ENCODE measurements at places on chromosomes 2 and 18.

- DNase-seq: no peak
Measured at GRCh38 chr2:38666556-38666910, 619 bp downstream of the GALM start.

GRCh38 chr18:27017901-27018500, 152.5 kb upstream of the AQP4 start:
- DNase-seq: no peak

GRCh38 chr18:59249199-59249774, 24.0 kb downstream of the RAX start:
- peak; percentile 79 for DNase-seq

DNA sequence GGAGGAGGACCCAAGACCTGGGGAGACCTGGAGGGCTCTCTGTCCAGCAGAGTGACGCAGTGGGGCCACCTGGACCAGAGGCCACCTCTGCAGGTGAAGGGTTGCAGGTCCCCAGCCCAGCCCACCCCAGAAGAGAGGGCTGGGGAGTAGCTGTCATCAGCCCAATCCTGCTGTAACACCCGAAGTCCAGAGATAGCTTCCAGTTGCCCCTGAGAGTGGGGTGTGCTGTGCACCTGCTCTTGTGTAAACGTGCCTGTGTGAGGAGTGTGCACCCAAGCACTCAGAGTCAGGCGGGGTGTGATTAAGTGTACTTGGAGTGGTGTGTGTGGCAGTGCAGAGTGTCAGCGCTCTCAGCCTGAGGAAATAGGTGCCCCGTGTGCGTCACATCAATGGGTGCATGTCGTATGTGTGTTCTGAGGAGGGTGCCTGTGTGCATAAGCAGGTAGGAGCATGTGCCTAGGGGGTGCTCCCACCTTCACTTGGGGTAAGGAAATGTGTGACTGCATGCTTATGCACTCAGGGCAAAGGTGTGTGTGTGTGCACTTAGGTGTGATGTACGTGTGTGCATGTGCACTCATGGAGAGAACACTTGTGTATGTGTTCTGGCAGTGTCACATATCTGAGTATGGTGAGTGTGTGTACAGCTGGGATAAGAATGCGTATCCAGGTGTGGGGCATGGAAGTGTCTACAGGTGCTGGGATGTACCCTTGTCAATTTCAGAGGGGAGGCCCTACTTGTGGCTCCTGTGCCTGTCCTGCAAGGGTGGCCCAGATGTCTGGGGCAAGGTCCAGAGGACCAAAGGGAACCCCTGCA, 672 bp downstream of the ATP6V1B1 start:
- DNase-seq: no peak

DNA sequence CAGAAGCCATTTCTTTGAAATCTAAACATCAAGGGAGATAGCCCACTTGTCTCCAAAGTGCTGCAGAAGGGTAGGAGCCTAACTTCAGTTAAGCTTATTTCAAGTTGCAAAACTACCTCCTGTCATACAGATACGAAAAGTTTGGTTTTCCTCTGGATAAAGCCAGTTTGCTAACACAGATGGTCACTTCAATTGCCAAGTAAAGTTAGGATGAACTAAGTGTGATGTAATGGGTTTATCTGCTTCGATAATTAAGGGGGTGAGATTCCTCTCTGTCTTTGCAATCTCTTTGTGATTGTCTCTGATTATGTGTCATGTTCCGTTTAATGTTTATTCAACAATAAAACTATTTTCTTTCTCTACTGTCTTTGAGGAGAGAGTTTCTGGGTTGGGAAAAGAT, 156.4 kb downstream of the SLC39A10 start:
- no peak for DNase-seq

GRCh38 chr2:241224018-241224850, 35.8 kb downstream of the ANO7 start:
- peak; percentile 67 for DNase-seq

- DNase-seq: peak; percentile 64
Measured at GRCh38 chr2:240556553-240557100, 1.2 kb downstream of the ANKMY1 start.

DNA sequence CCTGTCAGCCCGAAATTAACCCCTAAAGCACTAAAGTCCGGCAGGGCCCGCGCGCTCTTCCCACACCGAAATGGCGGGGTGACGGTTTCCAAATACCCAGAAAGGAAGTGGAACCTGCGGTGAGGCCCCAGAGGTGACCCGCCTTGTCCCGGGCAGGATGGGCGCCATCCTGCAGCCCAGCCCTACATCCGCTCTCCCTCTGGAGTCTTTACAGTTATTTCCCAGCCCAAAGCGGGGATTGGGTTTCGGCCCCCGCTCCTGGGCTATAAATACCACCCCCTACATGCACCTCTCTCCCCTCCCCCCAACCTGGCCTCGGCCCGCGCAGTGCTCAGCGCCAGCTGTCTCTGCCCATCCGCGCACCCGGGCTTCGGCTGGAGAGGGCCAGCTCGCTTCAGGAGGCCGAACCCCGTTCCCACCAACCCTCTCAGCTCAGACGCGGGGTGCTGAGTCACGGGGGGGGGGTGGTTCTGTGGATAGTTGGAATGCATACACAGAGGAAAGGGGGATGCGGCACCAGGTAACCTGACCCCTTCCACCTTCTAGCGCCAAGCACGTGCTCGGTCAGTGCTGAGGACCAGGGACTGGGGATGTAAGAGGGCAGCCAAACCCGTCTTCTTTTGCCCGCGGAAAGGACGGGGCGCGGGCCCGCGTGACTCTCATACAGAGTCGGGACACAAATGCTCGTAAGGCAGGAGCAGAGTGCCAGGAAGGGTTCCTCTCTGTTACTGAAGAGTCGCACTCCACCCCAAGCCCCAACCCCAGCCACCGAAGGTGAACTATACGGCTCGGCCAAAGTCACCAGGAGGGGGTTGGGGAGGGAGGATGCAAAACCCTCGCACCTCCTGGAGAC, at the start of gene TUBA4B:
Gene TUBA4B, plus strand, starts transcription at position 344 of the 853 bp plus-strand sequence. Its CDS starts 165 bp downstream, at position 509.
- DNase-seq: peak; percentile 50

- peak; percentile 15 for DNase-seq
Measured at GRCh38 chr2:68770271-68771111, 35.9 kb downstream of the ARHGAP25 start.

- DNase-seq: peak; percentile 49
Measured at GRCh38 chr18:500632-501405, at the start of gene COLEC12. TSS of gene COLEC12 (minus strand) at chr18:500701. CDS start at chr18:500514, 187 bp downstream.

DNA sequence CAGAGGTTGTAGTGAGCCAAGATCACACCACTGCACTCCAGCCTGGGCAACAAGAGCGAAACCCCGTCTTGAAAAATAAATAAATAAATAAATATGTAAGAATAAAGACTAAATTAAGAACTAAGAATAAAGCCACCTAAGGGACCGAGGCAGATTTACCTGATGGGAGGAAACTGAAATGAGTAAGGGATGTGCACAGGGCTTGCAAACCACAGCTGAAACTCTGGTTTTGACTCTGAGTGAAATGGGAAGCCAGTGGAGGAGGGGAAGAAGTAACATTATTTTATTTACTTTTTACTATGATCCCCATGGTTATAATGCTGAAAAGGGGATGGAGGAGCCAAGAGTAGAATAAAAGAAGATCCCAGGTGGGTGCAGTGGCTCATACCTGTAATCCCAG, 107.3 kb downstream of the CABYR start:
- DNase-seq: no peak

GRCh38 chr2:10646153-10646552, 43.6 kb downstream of the NOL10 start:
- DNase-seq: peak; percentile 26

- peak; percentile 77 for DNase-seq
Measured at GRCh38 chr2:225004597-225004996, 37.7 kb downstream of the DOCK10 start.

DNA sequence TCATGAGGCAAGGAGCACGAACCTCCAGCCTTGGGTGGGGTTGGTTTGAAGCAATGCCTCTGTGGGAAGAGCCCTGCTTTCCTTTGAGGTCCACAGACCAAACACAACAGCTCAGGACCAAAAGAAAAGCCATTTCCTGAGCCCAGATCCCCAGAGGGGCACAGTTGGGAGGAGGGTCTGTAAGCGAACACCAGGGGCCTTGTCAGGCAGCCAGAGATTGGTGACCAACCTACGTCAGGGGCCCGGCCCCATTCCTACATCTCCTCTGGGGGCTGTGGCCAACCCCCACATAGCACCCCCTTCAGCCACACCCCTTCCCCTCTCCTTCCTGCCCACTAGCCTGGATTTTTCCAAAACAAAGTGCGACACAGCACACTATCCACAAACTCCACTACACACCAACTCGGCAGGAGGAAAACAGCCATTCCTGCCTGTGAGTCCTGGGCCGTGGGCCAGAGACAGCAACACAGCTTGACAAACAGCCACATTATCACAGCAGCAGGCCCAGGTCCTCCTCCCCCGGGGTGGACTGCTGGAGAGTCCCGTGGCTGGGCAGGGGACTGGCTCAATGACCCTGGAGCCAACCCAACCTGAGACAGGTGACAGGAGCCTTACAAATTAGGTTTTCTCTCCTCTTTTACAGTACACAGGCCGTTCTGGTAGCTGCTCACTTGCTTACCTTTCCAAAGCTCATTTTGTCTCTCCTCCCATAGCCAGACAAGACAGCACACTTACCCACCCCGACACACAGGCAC, 98.8 kb downstream of the TNS1 start:
- DNase-seq: peak; percentile 67

DNA sequence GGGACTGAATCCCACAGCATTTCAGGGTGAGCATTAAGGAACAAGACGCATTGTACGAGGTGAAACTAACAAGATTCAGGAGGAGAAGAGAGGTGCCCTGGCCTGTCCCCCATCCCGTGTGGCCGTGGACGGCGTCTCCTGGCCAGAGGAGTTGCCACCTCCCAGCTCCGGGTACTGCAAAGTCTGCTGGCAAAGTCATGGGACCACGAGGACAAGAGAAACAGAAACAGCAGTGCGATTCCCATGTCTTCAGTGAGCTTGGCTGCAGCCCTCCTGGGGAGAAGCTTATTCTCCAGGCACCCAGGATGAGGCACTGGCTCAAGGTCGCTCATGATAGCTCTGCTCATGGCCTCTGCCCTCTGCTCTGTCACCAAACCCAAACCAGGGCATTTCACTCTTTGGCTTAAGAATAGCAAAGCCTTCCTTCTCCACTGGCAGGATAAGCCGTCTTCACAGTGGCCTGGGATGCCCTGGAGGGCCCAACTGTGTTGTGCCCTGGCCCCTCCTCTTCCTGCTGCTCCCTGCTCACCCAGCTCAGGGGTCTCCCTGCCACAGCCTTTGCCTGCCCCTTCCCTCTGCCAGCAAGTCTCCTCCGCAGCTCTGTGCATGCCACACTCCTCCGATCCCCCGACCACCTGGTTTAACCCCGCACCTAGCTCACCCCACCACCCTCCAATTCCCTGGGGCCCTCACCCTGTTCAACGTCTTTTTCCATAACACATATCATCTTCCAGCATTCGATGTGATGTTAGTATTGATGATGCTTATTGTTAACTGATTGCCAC, 144.8 kb downstream of the PXDN start:
- DNase-seq: no peak

DNA sequence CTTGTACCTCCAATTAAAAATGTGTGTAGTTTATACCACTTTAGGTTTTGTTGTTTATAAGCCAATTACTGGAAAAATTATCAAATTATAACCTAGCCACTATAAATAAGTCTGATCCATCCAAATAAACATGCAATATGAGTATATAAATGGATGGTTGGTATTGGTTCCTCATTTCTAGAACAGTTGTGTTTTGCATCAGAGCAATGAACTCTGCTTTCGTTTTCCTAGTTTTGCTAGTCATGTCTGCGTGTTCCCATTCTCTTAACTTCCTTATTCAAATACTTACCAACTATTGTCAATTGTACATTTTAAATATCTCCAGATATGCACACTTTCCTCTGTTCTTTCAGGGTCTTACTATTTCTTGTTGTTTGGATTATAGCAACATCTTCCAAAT, 641.7 kb downstream of the NR4A2 start:
- DNase-seq: no peak

DNA sequence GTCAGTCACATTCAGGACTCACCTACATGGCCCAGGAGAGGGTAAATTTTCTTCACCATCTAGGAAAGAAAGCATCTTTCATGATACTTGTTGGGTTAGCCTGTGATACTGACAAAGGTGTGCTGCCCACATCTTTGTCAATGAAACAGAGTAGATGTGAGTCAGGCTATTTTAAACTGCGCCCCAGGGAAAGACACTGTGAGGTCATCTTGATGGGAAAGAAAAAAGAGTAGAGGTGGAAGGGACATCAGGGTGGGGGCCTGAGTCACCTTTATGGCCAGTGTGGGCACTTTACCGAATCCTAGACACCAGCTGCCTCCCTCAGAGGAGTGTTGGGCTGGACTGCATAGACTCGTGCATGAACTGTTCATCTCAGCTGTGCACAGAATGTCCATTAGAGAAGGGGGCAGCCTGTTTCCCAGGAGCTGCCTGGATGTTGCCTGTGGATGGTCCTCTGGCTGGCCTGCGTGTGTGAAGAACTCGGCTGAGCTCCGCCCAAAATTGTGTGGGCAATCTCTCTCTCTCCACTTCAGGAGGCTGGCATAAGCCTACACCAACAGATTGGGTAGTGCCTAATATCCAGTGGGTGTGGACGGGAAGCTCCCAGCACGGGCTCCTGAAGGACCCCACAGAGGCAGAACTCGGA, 278.7 kb upstream of the PXDN start:
- no peak for DNase-seq

DNA sequence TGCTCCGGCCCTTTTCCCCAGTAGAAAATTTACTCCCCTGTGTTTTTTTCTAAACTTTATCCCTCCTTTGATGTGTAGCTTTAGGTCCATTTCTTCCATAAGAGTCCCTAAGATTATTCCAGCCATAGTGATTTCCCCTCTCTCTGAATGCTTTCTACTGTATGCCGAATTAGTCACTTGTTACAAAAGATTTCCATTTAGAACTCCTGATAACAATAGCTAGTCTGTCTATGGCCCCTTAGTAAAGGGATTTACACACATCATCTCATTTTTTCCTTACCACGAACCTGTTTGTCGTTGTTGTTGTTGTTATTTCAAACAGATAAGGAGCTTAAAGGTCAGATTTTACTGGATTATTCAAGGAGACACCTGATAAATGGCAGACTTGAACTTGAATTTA, 256.1 kb downstream of the PAX3 start:
- no peak for DNase-seq

DNA sequence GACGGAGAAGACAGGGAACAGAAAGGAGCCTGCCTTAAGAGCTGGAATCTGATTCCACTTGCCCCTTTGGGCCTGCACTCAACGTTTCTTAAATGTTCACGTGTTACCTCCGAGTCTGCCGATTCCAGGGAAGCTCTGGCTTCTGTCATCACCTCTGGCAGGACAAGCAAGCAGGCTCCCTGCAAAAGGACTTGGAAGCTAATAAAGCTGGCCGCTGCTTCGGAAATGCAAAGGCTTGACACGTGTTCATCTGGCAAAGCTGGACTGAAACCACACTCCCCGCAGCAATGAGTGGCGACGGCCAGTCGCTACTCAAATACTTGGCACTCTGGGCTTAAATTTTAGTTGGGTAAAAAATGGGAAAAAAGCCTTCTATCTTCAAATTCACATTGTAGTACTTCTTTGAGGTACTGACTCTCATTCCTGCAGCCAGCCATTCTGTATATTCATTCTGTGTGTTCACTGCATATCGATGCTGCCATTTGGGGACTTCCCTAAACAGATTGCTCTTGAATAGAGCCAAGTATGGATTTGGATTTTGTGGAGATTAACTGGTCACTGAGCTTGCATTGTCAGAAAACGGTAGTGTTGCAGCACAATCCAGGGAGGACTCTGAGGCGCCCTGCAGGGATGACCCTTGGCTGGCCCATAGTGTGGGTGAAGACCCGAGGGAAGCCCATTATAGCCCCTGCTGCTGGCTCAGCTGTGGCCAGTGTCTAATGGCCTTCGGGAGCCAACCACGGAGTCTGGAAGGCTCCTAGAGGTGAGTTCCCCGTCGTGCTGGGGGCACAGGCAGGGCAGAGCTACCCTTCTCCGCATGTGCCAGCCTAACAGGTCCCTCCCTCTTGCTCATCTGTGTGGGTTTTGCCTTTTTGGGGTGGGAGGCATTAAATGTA, 231.5 kb downstream of the PRKCE start:
- DNase-seq: peak; percentile 80
